HEK293T (cell line): ENCODE measurements at places on chromosomes 16 and 17.
A peak's percentile ranks its signal among the peaks of the same experiment; 100 is the strongest.

- DNase-seq: no peak
These were observed 5.9 kb upstream of the SUMO2 start for GRCh38 chr17:75188614-75189013.

- no peak for DNase-seq
These were observed 484.9 kb downstream of the WWOX start for GRCh38 chr16:78584213-78584860.

DNA sequence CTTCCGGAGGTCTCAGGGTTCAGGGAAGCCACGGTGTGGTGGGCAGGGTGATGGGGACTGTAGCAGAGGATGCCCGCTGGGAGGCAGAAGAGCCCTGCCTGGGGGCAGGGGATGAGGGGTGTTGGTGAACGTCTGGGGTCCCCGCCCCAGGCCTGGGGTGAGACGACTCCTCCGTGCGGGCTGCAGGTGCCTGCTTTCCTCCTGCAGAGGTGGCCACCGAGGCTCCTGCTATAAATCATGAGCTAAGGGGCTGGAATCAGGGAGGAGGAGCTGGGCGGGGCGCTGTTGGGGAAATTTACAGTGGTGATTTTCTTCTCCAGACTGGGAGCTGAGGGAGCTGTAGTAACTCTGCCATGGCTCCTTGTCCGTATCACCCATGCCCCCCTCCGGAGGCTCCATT, 167.0 kb downstream of the MRM1 start:
- DNase-seq: no peak

- DNase-seq: no peak
These were observed 14.6 kb downstream of the STH start for GRCh38 chr17:46013502-46014165.

- DNase-seq: no peak
These were observed 7.4 kb downstream of the ELOB start for GRCh38 chr16:2769675-2770056.

- no peak for DNase-seq
These were observed 27.9 kb upstream of the C16orf95 start for GRCh38 chr16:87344931-87345631.

DNA sequence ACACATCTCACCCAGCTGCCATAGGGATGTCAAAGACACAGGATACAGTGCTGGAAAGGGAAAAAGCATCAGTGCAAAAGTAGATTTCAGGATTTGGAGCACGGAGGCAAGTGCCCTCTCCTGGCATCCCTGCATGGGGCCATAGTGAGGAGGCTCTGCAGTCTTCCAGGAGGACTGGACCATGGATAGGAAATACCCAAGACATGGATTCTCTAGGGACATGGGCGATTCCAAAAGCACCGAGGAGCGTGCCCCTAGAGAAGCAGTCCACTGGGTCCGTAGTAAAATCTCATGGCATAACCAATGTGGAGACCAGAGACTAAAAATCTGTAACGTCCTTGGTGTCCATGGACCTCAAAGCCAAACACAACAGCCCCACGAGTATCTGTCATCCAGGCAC, 818.2 kb downstream of the KCNJ18 start:
- no peak for DNase-seq

GRCh38 chr17:17028878-17029535, 13.2 kb upstream of the MPRIP start:
- DNase-seq: no peak

- no peak for DNase-seq
These were observed 183.5 kb downstream of the PHKB start for GRCh38 chr16:47644661-47645060.

DNA sequence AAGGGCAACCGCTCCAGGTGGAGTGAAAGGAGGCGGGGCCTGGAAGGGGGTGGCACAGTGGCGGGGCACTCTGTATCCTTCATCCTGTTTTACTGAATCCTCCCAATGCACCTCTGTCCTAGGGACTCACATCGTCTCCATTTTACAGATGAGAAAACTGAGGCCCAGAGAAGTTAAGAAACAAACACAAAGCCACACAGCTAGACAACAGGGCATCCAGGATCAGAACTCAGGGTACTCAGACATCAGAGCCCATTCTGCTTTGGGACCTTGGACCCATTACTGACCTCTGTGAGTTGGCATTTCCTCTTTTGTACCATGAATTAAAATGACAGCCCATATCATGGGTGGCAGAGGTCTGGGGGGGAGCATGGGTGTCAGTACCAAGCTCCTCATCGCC, 129.2 kb downstream of the CPPED1 start:
- no peak for DNase-seq

- DNase-seq: peak; percentile 35
These were observed 10.1 kb downstream of the DYNC1LI2 start for GRCh38 chr16:66741169-66741900.

DNA sequence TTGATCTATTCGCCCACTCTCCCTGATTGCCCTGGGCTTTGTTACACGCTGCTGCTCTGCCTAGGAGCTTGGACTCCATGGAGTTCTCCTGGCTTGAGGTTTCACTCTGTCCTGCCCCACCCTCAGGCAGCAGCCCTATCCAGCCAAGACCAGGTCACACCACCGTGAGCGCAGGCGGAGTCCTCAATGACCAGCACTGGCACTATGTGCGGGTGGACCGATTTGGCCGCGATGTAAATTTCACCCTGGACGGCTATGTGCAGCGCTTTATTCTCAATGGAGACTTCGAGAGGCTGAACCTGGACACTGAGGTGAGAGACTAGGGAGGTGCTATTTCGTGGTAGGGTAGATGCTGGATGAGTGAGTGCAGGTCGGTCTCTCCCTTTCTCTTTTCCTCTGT, 3.5 kb downstream of the CNTNAP1 start:
- no peak for DNase-seq

DNA sequence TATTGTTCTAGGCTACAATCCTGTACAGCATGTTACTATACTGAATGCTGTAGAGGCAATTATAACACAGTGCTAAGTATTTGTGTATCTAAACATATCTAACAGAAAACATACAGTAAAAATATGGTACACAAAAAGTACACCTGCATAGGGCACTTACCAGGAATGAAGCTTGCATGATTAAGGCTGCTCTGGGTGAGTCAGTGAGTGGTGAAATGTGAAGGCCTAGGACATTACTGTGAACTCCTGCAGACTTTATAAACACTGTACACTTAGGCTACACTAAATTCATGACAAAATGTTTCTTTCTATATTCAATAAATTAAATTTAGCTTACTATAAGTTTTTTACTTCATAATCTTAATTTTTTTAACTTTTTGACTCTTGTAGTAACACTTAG, 37.1 kb downstream of the AMFR start:
- DNase-seq: no peak

- DNase-seq: no peak
These were observed 3.3 kb upstream of the XYLT1 start for GRCh38 chr16:17474037-17474436.

- no peak for DNase-seq
These were observed 16.5 kb downstream of the ANKRD11 start for GRCh38 chr16:89473791-89474414.

- DNase-seq: no peak
These were observed 18.5 kb downstream of the ITPRIPL2 start for GRCh38 chr16:19132255-19132654.

- peak; percentile 8 for DNase-seq
These were observed 108.6 kb downstream of the CCT6B start for GRCh38 chr17:34852614-34853013.

DNA sequence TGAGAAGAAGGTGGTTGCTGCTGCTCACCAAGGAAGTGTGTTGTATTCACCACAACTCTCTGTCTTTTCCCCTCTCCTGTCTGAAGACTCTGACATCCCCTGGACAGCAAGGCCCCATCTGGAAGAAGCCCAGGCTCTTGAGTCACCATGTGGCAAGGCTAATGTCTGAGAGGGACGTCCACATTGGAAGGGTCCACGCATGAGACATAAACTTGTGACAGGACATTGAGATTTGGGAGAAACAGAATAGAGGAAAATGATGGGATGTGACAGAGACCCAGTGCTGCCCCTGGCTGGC, 176.5 kb downstream of the IRF8 start:
- no peak for DNase-seq

DNA sequence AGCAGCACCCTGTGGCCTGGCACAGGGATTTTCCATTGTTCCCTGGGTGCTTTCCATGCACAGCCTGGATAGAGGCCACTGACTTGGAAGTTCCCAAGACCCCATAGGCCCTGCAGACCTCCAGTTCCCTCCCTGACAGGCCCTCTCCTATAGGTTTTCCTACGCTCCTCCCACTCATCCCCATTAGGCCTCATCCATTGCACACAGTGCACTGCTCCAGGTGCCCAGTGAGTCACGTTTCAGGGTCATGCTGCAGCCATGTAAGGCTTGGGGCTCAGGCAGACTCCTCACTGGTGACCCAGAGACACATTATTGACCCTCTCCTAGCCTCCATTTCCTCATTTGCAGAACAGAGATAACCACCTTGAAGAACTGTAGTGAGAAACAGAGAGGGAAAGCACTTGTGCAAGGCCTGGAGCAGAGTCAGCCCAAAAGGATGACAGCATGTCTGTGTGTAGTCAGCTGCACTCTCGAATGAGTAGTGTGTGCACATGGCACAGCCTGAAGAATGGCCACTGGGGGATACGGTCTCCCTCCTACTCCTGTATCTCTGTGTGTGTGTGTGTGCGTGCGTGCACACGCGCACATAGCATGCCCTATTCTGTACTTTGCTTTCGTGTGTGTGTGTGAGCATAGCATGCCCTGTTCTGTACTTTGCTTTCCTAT, 26.8 kb downstream of the DRC3 start:
- DNase-seq: no peak

DNA sequence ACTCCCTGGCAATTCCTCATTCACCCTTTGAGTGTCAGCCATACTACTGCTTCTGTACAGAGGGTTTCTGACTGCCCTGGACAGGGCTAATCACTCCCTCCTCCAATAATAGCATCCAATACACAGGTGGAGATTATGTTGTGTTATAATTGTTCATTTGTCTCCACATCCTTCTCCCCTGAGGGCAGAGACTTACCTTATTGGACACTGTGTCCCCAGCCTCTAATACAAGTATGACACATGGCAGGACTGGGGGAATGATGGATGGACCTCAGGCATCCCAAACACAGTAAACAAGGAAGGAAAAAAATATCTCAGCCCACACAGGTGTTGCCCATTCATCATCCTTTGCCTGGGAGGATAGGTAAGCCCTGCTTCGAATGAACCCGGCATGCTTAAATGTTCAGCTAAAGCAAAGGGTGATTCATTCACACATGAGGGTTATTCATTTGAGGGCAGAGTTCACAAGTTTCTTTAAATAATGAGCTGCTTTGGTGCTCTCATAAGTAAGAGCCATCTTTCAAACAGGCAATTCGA, 34.8 kb downstream of the MMD start:
- DNase-seq: no peak

DNA sequence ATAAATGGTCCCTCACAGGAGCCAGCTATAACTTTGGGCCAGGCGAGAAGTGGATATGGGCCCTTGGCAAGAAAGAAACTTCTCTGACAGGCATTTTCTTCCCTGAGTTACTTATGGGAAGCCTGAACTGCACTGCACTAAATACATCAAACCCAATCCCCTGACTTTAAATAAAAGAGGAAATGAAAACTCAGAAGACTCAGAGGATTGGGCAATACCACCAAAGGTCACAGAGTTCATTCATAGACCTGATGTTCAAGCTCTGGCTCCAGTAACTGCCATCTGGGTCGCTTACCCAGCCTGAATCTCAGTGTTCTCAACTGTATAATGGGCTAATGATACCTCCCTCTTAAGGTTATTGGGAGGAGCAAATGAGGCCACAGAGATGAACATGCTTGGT, 815 bp downstream of the KRT35 start:
- DNase-seq: no peak

GRCh38 chr16:49810831-49811230, 45.1 kb downstream of the ZNF423 start:
- DNase-seq: no peak

DNA sequence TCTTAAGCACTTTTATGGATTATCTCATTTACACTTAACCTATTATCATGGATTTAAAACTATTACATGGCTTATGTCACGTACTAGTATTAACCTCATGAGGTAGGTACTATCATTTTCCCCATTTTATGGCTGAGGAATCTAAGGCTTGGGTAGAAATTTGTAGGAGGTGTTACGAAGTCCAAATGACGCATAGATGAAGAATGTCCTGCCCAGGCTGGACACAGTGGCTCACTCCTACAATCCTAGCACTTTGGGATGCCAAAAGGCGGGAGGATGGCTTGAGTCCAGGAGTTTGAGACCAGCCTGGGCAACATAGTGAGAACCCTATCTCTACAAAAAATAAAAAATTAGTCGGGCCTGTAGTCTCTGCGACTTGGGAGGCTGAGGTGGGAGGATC, 4.8 kb upstream of the C1QL1 start:
- no peak for DNase-seq

GRCh38 chr16:89119166-89119621, 25.5 kb downstream of the ACSF3 start:
- no peak for DNase-seq

- DNase-seq: no peak
These were observed 502.8 kb downstream of the MAF start for GRCh38 chr16:79097771-79098170.

DNA sequence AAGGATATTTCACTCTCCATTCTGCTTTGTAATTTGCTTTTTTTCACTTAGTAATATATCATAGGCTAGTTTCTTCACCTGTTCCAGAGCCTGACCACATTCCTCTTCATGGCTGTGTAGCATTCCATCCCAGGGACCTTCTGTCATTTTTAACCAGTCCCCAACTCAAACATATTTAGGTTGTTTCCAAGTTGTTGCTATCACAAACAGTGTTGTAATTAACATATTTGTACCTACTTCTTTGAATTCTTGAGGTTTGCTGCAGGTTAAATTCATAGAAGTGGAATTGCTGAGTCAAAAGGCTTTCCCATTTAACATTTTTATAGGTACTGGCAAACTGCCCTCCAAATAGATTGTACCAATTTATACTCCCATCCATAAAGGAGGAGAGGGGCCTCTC, 65.1 kb upstream of the MED9 start:
- no peak for DNase-seq

GRCh38 chr16:3012828-3013420, at the start of gene CLDN9:
Gene CLDN9 (plus strand): TSS chr16:3012923. CDS start chr16:3013363, 440 bp downstream.
- no peak for DNase-seq

GRCh38 chr17:76119409-76120371, 16.1 kb upstream of the EXOC7 start:
- no peak for DNase-seq

GRCh38 chr17:17447264-17447663, 29.5 kb upstream of the MED9 start:
- no peak for DNase-seq

DNA sequence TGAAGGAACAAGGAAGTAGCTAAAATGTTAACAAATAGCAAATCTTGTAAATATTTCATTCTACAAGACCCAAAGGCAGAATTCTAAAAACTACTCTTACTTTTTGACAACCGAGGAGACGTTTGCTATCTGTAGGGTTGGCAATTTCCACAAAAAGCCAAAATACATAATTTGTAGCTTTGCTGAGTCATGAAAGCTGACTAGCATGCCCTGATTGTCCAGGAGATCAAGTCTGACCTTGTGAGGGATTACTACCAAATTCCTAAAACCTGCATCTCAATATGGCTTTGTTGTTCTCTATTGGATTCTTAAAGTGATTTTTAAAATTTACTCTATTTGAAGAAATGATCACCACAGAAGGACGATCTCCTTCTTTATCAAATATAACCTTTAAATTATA, 10.8 kb downstream of the DNAJA2 start:
- DNase-seq: no peak
